CD8-positive, alpha-beta memory T cell (primary cell): ENCODE measurements at places on chromosomes 1 and 21. TPM values are rescaled to one million over a fixed set of nuclear protein-coding genes. Genes with fewer than 3 reads are reported as not detected.

S100A7 gene
- polyA plus RNA-seq: not detected

HENMT1 gene
- polyA plus RNA-seq: 55.2 TPM

SLAMF9 gene
- not detected for polyA plus RNA-seq

PEAR1 gene
- not detected for polyA plus RNA-seq

ADAMTS4 gene
- polyA plus RNA-seq: 0.17 TPM

C1orf21 gene
- polyA plus RNA-seq: 23.4 TPM

RGS8 gene
- not detected for polyA plus RNA-seq

TNNT2 gene
- not detected for polyA plus RNA-seq

HSD11B1 gene
- polyA plus RNA-seq: 0.30 TPM

RPTN gene
- polyA plus RNA-seq: not detected

ANGPTL3 gene
- not detected for polyA plus RNA-seq

SH2D5 gene
- not detected for polyA plus RNA-seq

MFAP2 gene
- polyA plus RNA-seq: 0.39 TPM

- H3K36me3 ChIP-seq: no peaks in the 10 kb centered on the region
- no peaks in the 10 kb centered on the region for H3K4me1 ChIP-seq
- DNase-seq: no peak
- H3K27me3 ChIP-seq: no peaks in the 10 kb centered on the region
- H3K27ac ChIP-seq: no peak overlapping the region
- no peak overlapping the region for H3K4me3 ChIP-seq
Observed at GRCh38 chr1:24562625-24563024, 6.7 kb downstream of the NCMAP start.

DNA sequence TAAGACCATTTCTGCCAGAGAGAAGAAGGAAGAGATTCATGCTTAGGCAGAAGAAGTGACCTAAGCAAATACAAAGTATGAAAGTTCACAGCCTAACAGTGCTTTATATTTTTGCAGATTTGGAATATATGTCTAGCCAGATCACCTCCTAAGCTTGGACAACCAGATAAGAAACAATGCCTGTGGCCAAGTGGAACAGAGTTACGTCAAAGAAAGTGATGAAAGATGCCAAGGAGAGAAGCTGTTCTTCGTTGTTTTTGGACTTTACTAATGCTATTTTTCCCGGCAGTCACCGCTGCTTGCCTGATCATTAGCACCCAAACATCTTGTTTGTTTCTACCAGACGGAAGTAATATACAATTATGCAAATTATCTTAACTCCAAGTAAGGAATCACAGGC lies 489.2 kb upstream of the C1orf87 start:
- no peaks in the 10 kb centered on the region for H3K36me3 ChIP-seq
- H3K4me3 ChIP-seq: no peak overlapping the region
- H3K27ac ChIP-seq: no peak overlapping the region
- no peaks in the 10 kb centered on the region for H3K4me1 ChIP-seq
- no peaks in the 10 kb centered on the region for H3K27me3 ChIP-seq
- no peak for DNase-seq

- no peaks in the 10 kb centered on the region for H3K4me1 ChIP-seq
- H3K4me3 ChIP-seq: no peak overlapping the region
- no peak overlapping the region for H3K27ac ChIP-seq
- H3K27me3 ChIP-seq: no peaks in the 10 kb centered on the region
- no peaks in the 10 kb centered on the region for H3K36me3 ChIP-seq
Observed at GRCh38 chr21:41481191-41481590, 26.8 kb downstream of the TMPRSS2 start.

DNA sequence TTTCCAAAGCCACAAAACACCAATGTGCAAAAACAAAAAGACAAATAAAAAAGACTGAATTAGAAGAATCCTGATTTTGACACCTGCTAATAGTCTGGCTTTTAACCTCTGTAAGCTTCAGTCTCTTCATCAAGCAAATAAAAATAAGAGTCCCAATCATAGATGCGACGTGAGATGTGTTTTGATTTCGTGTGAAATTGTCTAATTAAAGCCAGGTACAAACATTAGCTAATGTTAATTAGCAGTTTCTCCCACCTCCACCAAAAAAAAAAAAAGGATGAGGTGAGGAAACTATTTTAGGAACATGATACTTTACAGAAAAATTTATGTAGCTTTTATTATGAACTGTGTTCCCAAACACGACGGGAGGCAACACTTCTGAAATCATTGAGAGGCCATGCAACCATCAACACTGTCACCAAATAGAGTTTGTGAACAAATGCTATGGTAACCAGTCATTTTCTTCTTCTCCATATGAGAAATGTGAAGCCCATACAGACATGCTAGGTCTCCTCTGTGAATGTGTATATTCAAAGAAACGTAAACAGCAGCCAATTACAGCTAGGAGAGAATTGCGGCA lies 6.7 kb upstream of the EVI5 start:
- DNase-seq: no peak
- H3K27ac ChIP-seq: no peak overlapping the region
- H3K4me1 ChIP-seq: no peaks in the 10 kb centered on the region
- H3K27me3 ChIP-seq: no peaks in the 10 kb centered on the region
- no peak overlapping the region for H3K4me3 ChIP-seq

- H3K36me3 ChIP-seq: peaks cover 7% of the 10 kb centered on the region
- H3K4me1 ChIP-seq: no peaks in the 10 kb centered on the region
- H3K4me3 ChIP-seq: no peak overlapping the region
Observed at GRCh38 chr1:232996143-232996542, 45.7 kb downstream of the NTPCR start.

GRCh38 chr1:223029985-223030769 lies 112.9 kb downstream of the TLR5 start:
- H3K4me1 ChIP-seq: no peaks in the 10 kb centered on the region
- H3K4me3 ChIP-seq: no peak overlapping the region
- H3K27ac ChIP-seq: no peak overlapping the region
- no peaks in the 10 kb centered on the region for H3K27me3 ChIP-seq
- no peak for DNase-seq

DNA sequence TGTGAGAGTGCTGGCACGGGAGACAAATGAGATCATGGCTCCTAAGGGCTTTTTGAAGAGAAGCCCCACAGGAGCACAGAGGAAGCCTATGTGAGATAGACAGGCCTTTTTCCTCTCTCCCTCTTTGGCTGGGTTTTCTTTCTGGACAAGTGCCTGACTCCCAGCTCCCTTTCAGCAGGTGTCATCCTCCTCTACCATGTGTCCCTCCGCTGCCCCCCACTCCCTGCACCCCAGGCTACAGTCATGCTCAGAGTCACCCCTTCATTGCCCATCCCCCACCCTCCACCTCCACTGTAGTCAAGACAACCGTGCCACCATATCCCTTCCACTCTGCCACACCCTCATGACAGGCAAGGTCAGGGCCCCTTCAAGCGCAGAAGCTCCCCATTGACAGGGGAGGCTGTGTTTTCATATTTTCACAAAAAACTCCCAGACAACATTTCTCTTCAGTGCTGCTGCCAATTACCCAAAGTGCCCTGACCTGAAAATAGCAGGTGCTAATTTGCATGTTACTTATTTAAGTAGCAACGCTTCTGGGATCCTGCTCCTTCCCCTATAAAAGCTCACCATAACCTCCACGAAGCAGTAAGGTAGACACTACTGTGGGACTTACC lies 92.1 kb upstream of the IPO9 start:
- H3K36me3 ChIP-seq: no peaks in the 10 kb centered on the region
- no peak overlapping the region for H3K27ac ChIP-seq
- H3K4me1 ChIP-seq: peaks cover 9% of the 10 kb centered on the region
- H3K4me3 ChIP-seq: no peak overlapping the region

- H3K4me1 ChIP-seq: peaks cover 20% of the 10 kb centered on the region
- no peak overlapping the region for H3K4me3 ChIP-seq
- no peak for DNase-seq
- H3K27me3 ChIP-seq: no peaks in the 10 kb centered on the region
Observed at GRCh38 chr1:207286786-207287468, 34.6 kb upstream of the CD55 start.

DNA sequence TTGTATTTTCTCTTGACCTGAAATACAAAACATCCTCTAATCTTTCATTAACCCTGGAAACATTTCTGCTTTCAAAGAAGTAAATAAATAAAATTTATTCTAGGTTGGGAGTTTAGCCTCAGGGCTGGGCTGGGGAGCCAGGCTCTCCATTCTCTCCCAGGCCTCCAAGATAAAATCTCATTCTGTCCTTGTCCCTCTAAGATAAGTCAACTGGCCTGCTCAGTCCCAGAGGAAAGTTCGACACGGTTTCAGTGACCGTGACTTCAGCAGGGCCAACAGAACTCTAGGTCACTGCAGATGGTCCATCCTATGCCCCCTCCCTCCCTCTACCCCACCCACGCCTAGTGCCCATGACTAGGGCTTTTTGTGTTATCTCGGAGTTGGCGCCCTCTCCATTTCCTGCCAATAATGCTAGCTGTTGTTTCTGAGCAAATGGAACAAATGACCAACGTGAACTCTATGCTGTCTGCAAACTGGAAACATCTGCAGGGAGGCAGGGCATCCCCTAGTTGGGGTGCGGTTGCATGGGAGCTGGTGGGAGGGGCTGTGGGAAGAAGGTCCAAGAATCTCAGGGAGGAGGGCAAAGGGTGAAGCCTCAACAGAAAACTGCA lies 10.1 kb upstream of the ADORA3 start:
- H3K36me3 ChIP-seq: no peaks in the 10 kb centered on the region
- no peak for DNase-seq
- H3K4me3 ChIP-seq: no peak overlapping the region
- peaks cover 71% of the 10 kb centered on the region for H3K4me1 ChIP-seq
- no peak overlapping the region for H3K27ac ChIP-seq

DNA sequence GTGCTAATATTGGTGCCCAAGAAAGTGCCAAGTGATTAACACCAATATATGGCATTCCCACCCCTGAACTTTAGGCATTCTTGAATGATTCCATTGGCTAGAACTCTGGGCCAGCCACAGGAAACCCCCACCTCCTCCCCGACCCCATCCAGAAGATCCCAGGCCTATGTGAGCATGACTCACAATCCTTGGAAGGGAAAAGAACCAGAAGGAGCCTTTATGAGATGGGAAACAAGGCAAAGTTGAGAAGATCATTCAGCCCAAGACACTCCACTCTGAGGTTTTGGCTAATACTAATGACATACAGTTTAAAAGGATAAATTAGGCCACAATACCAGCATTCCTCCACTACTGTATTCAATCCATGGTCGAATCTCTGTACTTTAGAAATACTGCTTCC lies 21.8 kb downstream of the ELK4 start:
- H3K36me3 ChIP-seq: peaks cover 4% of the 10 kb centered on the region
- no peak for DNase-seq
- no peaks in the 10 kb centered on the region for H3K27me3 ChIP-seq
- no peak overlapping the region for H3K27ac ChIP-seq
- peaks cover 19% of the 10 kb centered on the region for H3K4me1 ChIP-seq
- H3K4me3 ChIP-seq: no peak overlapping the region

- no peaks in the 10 kb centered on the region for H3K27me3 ChIP-seq
- H3K36me3 ChIP-seq: no peaks in the 10 kb centered on the region
- H3K4me3 ChIP-seq: no peak overlapping the region
Observed at GRCh38 chr1:178275553-178275952, 181.6 kb downstream of the RASAL2 start.

- no peak overlapping the region for H3K27ac ChIP-seq
- no peaks in the 10 kb centered on the region for H3K27me3 ChIP-seq
- no peaks in the 10 kb centered on the region for H3K4me1 ChIP-seq
- no peaks in the 10 kb centered on the region for H3K36me3 ChIP-seq
- DNase-seq: no peak
- H3K4me3 ChIP-seq: no peak overlapping the region
Observed at GRCh38 chr1:237139732-237140131, 97.7 kb downstream of the RYR2 start.

GRCh38 chr21:40846587-40847411 lies at the start of gene DSCAM:
Gene DSCAM (minus strand): TSS chr21:40847158. CDS start chr21:40846661, 497 bp downstream.
- H3K27me3 ChIP-seq: no peaks in the 10 kb centered on the region
- no peak for DNase-seq
- no peaks in the 10 kb centered on the region for H3K4me1 ChIP-seq
- H3K4me3 ChIP-seq: no peak within 1 kb of the TSS

DNA sequence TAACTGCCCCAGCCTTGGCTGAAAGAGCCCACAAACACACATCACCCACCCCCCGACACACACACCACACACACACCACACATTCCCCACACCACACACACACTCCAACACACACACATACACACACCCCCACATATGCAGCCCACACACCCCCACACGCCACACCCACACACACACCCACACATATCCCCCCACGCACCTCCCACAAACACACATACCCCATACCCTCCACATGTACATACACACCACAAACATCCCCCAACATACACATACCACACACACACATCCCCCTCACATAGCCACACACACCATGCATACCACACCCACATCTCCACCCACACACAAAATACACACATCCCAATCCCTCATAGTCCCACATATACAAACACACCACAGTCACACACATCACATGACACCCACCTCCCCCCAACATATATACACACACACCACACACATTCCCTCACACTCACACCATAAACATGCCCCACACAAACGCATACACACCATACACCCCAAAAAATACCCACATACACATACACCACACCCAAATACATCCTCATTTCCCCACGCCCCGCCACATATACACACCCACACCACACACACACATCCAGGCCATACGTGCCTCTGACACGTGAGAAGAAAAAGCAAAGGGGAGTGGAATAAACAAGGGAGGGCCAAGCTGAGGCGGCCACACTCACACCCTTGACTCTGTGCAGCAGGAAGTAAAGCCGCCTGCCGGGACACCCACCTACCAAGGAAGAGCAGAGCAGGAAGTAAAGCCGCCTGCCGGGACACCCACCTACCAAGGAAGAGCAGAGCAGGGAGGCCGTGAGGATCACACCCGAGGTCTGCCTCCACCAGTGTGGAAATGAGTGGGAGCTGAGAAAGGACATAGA lies 53.7 kb downstream of the HSF2BP start:
- no peak overlapping the region for H3K4me3 ChIP-seq
- no peak for DNase-seq
- no peaks in the 10 kb centered on the region for H3K27me3 ChIP-seq
- H3K36me3 ChIP-seq: no peaks in the 10 kb centered on the region
- no peak overlapping the region for H3K27ac ChIP-seq
- H3K4me1 ChIP-seq: no peaks in the 10 kb centered on the region

- H3K27me3 ChIP-seq: no peaks in the 10 kb centered on the region
- no peak overlapping the region for H3K4me3 ChIP-seq
- H3K27ac ChIP-seq: no peak overlapping the region
- peaks cover 27% of the 10 kb centered on the region for H3K4me1 ChIP-seq
- no peak for DNase-seq
- H3K36me3 ChIP-seq: peaks cover 19% of the 10 kb centered on the region
Observed at GRCh38 chr1:222706815-222707214, 5.5 kb downstream of the AIDA start.

GRCh38 chr1:119569095-119569494 lies 62.1 kb downstream of the HSD3B1 start:
- H3K36me3 ChIP-seq: no peaks in the 10 kb centered on the region
- H3K4me3 ChIP-seq: no peak overlapping the region
- DNase-seq: no peak
- no peaks in the 10 kb centered on the region for H3K4me1 ChIP-seq

- H3K4me1 ChIP-seq: peaks cover 6% of the 10 kb centered on the region
- H3K4me3 ChIP-seq: no peak overlapping the region
- DNase-seq: no peak
Observed at GRCh38 chr1:212514782-212515181, 82.1 kb downstream of the NENF start.

DNA sequence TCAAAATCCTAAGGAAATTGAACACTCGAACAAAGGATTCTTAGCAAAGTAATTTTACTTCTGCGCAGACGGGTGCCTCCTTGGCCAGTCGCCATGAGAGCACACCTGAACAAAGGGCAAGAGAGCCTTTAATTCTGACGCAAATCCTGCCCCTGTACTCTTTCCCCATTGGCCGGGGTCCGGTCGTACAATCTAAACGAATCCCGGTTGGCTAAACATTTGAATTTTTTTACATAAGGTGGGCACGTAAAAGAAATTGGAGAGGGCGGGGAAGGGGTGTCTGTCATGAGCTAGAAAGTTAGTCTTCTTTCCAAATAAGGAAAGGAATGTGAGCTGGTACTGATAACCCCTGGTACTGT lies 8.2 kb upstream of the IL22RA1 start:
- H3K36me3 ChIP-seq: no peaks in the 10 kb centered on the region
- peak; percentile 17 for DNase-seq
- H3K27ac ChIP-seq: no peak overlapping the region
- peaks cover 11% of the 10 kb centered on the region for H3K4me1 ChIP-seq
- peaks cover 7% of the 10 kb centered on the region for H3K27me3 ChIP-seq
